ENCODE measurements at places on chromosomes 1 and 21.

GRCh38 chr1:183676586-183677189 lies 23.6 kb upstream of the APOBEC4 start:
- DNase-seq = no peak

DNA sequence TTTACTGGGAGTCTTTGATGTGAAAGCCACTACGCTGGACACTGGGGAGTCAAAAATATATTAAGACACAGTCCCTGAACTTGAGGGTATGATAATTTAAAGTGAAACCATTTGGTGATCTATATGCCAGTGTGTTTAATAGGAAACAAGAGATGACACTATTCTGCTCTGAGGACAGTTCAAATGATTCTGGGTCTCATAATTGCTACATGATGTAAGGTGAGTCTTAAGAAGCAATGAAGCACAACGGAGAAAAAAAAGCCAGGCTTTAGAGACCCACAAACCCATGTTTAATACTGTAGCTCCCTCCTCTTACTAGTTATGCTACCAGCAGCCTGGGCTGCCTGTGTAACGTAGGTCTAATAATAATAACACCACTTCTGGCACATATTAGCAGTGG lies 14.2 kb upstream of the LRRC8D start:
- no peak for DNase-seq

- no peak for DNase-seq
Observed at GRCh38 chr1:243842161-243842560, 7.9 kb downstream of the AKT3 start.

GRCh38 chr1:154256686-154257085 lies 15.7 kb upstream of the HAX1 start:
- DNase-seq = no peak

- DNase-seq = no peak
Observed at GRCh38 chr1:212315907-212316306, 30.7 kb downstream of the PPP2R5A start.

Measured in NCI-H187 (cell line).